ENCODE measurements at places on chromosomes 5 and 9. TPM values are rescaled to one million over a fixed set of nuclear protein-coding genes. Genes with fewer than 3 reads are reported as not detected.

RAD50 gene
- 12.4 TPM for total RNA-seq

SPARC gene
- 165 TPM for total RNA-seq

SLC25A2 gene
- total RNA-seq, result 0.29 TPM

SLC36A3 gene
- not detected for total RNA-seq
